Body of pancreas (tissue), 4 donors: ENCODE measurements at places on chromosomes 3 and 15. TPM values are rescaled to one million over a fixed set of nuclear protein-coding genes. Genes with fewer than 3 reads are reported as not detected.

DNA sequence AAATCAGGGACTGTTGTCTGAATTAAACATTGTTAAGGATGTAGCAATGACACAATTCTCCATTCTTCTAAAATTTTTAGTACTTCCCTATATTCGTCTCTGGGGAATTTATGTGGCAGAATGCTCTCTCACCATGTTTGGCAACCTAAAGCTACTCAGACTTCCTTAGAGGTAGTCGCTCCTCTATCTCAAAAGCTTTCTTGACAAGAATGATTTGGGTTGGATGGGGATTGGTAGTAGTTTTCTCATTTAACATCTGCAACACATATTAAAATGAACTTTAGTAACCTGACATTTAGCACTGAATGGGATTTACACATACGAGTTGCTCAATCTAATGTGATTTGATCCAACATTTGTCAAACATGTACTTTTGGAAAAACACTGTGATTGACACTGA lies 233.3 kb downstream of the RBMS3 start:
- no peak overlapping the region for H3K27ac ChIP-seq
- H3K4me3 ChIP-seq, result no peak overlapping the region
- H3K4me1 ChIP-seq, result peaks cover 15% of the 10 kb centered on the region
- no peaks in the 10 kb centered on the region for H3K36me3 ChIP-seq
- no peak for DNase-seq

DNA sequence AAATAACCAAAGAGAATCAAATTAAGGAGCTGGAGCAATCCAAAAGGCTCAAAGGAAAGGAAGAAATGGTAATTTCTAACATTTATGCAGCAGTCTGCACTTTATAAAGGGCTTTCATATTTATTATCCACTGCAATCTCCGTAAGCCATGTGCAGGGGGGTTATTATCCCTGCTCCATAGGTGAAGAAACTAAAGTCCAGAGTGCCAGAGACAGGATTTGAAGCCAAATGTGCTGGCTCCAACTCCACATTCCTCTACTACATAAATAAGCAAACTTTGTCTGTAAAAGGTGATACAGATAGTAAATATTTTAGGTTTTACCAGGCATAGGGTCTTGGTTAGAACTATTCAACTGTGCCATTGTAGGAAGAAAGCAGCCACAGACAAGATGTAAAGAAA lies 221.4 kb downstream of the MINAR1 start:
- no peaks in the 10 kb centered on the region for H3K36me3 ChIP-seq
- no peak overlapping the region for H3K27ac ChIP-seq
- H3K4me3 ChIP-seq, result no peak overlapping the region
- DNase-seq, result no peak

GRCh38 chr15:41892621-41893421 lies 1.0 kb downstream of the SPTBN5 start:
- no peak overlapping the region for H3K4me3 ChIP-seq
- peak; percentile 96 for DNase-seq
- H3K4me1 ChIP-seq, result peaks cover 40% of the 10 kb centered on the region

The GPR62 gene
- not detected for total RNA-seq

The IL5RA gene
- not detected for total RNA-seq
